Muscle of back (tissue), 13 donors: ENCODE measurements at places on chromosomes 4 and X.

DNA sequence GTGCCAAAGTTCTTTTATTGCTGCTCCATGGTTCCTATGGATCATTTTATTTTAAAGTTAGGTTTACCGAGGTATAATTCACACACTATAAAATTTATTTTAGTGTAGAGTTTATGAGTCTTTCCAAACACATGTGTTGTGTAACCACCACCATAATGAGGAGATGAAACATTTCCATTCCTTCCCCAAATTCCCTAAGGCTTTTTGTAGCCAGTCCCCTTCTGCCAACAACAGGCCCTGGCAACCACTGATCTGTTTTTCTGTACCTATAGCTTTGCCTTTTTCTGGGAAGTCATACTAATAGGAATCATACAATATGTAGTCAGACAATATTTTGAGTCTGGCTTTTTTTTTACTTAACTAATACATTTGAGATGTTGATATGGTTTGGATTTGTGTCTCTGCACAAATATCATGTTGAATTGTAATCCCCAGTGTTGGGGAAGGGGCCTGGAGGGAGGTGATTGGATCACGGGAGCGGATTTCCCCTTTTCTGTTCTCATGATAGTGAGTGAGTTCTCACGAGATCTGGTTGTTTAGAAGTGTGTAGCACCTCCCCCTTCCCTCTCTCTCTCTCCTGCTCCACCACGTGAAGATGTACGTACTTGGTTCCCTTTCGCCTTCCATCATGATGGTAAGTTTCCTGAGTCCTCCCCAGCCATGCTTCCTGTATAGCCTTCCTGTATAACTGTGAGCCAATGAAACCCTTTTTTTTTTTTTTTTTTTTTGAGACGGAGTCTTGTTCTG lies 59.6 kb upstream of the DHX15 start:
- DNase-seq, result no peak

GRCh38 chr4:75340561-75340960 lies 173.6 kb downstream of the RCHY1 start:
- no peak for DNase-seq

DNA sequence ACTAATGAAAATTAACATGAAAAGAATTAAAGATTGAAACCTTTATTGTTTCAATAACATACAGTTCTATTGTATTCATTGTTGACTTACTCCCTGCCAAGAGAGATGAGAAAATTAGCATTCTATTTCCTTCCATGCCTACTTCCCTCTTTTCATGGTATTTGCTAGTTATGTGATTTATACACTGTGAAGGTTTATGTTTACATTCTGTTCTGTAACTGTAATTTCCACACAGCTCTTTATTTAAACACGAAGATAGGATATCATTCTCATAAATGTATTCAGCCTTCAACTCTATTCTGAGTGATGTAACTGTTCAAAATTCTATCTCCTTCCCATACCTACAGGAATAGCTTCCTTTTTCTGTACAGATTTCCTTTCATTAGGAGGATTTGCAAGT lies 6.6 kb downstream of the CCDC110 start:
- no peak for DNase-seq

DNA sequence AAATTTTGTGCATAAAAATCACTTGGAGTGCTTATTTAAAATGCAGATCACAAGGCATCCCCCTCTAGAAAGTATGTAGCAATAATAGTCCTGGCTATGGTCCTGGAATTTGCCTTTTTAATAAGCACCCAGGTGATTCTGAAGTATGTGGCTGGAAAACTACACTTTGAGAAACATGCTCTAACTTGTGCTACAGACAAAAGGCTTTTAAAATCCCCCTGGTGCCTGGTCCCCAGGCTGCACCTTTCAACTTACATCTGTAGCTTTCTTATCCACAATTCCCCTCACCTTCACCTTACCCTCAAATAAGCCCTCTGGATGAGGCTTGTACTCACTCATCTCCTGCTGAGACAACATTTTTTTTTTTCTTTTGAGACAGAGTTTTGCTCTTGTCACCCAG lies 21.1 kb downstream of the ART3 start:
- DNase-seq, result no peak

- DNase-seq, result no peak
Measured at GRCh38 chr4:5845035-5845905, 47.6 kb downstream of the CRMP1 start.
